ENCODE measurements at places on chromosomes 3 and 15.

- DNase-seq, result no peak
Observed at GRCh38 chr15:82172506-82172905, 90.0 kb downstream of the EFL1 start.

DNA sequence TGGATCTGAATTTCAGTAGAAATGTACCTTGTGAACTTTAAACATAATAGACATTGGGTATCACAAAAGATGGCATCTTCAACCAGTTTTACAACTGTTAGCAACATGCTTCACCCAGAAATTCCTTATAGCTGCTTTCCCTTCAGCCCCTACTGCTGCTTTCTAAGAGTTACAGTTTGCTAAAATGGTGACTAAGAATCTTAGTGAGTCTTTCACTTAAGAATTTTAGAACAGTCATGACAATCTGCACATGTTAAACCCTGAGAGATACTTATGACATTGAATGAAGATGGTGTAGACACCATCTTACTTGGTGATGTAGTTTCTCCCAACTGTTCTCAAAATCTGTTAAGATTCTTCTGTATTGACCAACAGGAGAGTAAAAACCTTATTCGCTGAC, 129.7 kb upstream of the UBE2E1 start:
- DNase-seq, result no peak

- no peak for DNase-seq
Observed at GRCh38 chr15:89358435-89358754, 23.8 kb upstream of the POLG start.

GRCh38 chr3:42865256-42865655, 10.4 kb downstream of the CYP8B1 start:
- DNase-seq, result no peak

GRCh38 chr3:51620543-51620942, 50.5 kb upstream of the TEX264 start:
- DNase-seq, result no peak

DNA sequence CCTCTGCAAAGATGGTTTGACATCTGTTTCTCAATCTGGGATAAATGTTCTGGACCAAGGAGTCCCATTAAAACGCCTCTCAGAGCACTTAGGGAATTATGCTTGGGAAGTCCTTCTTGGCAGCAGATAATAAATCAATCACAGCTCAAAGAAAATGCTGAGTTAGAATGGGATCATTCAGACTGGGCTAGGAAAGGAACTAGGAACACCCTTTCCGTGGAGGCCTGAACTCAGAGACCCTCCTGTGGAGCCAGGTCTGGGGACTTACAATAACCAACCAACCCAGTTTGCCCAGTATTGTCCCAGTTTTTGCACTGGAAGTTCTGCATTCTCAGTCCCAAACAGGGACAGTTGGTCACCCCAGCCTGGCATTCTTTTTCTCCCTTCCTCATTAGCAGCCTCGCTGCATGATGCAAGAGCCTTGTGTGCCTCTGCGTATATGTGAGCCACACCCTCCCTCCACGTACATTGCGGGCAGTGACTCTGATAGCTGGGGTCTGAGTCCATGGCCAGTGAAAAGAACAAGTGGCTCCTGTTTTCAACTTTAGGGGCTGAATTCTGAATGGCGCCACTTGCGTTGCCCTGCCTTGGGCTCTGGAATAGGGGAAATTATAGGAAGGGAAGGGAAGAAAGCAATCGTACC, 88.7 kb downstream of the SEMA5B start:
- peak; percentile 96 for DNase-seq

Measured in inflammatory macrophage treated with lipopolysaccharide for 4 hours (primary cell).